PC-9 (cell line): ENCODE measurements at places on chromosomes 7 and 10.

DNA sequence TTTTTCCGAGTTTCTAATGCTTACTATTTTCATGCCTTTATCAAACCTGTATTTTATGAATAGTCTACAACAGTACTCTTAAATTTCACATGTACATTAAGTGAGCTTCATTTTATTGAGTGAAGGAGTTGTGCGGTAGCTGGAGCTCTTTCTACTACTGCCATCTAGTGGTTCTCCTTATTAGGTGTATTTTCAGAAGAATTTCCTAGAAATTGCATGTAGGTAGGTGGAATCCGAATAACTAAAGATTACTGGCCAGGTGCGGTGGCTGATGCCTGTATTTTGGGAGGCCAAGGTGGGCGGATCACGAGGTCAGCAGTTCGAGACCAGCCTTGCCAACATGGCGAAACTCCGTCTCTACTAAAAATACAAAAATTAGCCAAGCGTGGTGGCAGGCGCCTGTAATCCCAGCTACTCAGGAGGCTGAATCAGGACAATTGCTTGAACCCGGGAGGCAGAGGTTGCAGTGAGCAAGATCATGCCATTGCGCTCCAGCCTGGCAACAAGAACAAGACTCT is 38.3 kb downstream of the LRRC72 start:
- peak; percentile 30 for DNase-seq

- no peak for DNase-seq
Observed at GRCh38 chr10:33115738-33116719, 158.0 kb upstream of the ITGB1 start.

GRCh38 chr7:155230169-155230593 is 67.5 kb upstream of the INSIG1 start:
- peak; percentile 96 for DNase-seq

DNA sequence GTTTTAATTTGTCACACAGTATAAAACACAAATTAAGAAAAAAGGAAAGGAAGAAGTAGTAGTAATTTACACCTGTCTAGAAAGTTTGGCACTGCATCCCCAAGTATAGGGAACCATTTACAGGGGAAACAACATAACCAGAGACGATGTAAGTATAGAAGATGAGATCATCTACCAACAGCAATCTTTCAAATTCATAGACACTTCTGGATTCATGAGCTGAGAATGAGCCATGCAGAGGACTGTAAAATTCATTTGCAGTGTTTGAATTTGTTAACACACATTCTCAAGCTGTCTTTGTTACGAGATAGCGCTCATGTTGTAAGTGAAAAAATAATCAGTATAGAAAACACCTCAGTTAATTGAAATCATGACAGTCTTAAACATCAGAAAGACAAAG is 337.0 kb upstream of the MEOX2 start:
- no peak for DNase-seq

DNA sequence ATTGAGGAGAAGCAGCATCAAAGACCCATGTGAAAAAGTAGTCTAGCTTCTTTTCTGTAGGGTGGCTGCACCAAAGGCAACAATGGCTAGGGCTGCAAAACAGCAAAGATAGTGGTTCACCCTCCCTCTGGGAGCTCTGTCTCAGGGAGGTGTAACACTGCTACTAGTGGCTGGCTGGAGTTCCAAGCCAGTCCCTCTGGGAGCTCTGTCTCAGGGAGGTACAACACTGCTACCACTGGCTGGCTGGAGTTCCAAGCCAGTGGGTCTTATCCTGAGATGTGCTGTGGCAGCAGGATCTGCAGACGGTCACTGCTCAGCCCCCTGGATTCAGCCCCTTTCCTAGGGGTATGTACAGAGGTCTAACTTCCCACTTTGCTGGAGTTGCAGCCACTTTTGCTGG is 37.9 kb upstream of the TMEM140 start:
- no peak for DNase-seq

DNA sequence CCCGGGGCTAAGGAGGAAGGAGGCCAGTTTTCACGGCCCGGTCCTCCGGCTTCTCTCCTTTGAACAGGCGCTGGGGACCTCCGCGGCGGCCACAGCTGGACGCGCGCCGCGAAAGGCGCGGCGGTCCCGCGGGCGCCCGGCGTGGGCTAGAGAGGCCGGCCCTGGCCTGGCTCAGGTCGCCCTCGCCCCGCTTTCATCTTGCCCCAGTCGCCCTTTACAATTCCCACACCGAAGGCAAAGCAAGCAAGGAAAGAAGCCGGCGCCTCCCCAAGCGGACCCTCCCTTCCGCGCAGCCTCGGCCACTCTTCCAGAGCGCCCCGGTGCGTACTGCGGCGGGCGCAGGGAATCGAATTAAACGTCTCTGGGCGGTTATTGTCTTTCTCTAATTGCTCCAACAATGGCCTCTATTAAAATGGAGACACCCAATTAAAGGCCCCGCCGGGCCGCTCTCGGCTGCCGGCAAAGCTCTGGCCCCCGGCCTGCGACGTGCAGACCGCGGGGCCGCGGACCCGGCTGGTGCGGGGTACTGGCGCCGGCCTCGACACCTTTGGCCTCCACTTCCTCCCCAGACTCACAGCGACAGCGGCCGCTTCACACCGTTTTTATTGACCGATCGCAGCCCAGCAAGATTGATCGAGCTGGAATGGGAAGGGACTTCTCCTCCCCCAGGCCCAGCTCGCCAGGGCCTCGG is 4.5 kb upstream of the GATA3 start:
- no peak for DNase-seq

GRCh38 chr7:47337531-47337930 is 244.4 kb downstream of the TNS3 start:
- no peak for DNase-seq

- DNase-seq = no peak
Observed at GRCh38 chr10:106338486-106338885, 826.0 kb downstream of the SORCS1 start.

GRCh38 chr10:3467052-3467951 is 294.7 kb upstream of the PITRM1 start:
- DNase-seq = peak; percentile 83

DNA sequence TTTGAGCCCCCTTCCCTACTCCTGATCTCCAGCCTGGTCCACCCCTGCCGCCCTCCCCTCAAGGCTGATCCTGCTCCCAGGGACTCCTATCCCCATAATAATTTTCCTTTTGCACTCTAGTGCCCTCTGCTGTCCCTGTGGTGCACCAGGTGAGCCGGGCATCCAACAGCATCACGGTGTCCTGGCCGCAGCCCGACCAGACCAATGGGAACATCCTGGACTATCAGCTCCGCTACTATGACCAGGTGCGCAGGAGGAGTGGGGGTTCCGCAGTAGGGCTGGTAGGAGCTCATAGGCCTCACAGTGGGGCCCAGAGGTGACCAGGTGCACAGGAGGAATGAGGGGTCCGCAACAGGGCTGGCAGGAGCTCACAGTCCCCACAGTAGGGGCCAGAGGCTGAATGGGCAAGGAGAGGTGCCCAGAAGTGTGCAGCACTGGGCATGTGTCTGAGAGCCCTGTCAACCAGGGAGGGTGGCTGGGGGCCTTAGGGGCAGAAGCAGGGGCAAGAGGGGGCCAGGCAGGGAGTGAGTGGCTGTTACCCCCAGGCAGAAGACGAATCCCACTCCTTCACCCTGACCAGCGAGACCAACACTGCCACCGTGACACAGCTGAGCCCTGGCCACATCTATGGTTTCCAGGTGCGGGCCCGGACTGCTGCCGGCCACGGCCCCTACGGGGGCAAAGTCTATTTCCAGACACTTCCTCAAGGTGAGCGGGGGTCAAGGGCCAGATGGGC is 11.7 kb downstream of the EPHB6 start:
- DNase-seq = peak; percentile 36

DNA sequence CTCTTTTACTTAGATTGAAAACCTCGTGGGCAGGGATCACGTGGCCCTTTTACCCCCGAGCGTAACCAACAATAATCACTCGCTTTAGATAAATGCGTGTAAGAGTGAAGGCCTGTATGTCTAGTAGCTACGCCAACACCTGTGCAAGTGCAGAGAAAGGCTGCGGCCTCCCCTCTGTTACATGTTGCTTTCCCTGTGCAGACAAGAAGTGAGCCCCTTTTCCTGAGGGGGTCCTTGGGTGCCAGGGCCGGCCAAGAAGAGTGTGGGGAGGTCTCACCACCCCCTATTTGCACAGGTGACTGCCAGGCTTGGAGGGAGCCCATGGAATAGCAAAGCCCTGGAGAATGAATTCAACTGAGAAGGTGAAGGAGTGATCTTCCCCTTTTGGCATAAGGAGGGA is 35.6 kb upstream of the CNPY1 start:
- DNase-seq = no peak

DNA sequence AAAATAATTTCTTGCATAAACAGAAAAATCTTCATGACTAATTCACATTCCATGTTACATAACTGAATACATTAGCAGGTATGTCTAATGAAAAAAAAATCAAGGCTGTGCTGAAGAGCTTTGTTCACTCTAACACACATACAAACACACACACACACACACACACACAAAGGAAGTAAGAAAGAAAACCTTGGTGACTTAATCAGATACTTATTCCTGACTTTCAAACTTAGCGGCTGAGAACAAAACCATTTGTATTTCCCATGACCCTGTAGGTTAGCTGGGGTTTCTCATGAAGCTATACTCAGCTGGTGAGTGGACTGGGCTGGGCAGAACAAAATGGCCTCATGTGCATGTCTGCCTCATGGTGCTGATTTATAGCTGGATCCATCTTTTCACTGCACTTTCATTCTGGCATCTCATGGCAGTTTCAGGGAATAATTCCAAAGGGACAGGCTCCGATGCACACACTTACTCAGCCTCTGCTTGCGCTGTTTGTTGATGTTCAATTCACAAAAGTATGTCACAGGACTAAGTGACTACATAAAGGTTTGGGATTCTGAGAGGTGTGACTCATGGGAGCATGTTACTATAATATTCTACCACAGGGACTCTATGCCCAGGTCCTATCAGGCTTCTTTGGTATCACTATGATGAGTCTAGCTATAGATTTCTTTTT is 161.2 kb downstream of the PCLO start:
- no peak for DNase-seq

GRCh38 chr10:93288679-93289634 is 193.2 kb downstream of the MYOF start:
- DNase-seq = peak; percentile 77

- no peak for DNase-seq
Observed at GRCh38 chr10:23870651-23871610, 338.0 kb upstream of the KIAA1217 start.

DNA sequence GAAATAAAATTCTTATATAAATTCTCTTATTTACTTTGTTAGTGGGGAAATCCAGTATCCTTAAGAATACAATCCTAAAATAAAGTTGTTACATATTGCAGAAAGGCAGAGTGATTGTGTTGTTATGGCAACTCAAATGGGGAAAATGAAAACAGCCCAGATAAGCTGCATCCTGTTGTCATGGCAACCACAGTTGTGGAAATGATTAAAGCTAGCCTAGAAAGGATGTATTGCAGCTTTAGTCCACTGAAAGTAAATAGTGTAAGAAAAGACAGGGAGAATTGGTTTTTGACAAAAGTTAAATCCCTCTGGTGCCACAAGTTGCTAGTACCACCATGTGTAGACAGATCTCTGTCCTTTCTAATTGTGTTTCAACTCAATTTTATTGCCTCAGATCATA is 43.2 kb downstream of the BTRC start:
- no peak for DNase-seq

DNA sequence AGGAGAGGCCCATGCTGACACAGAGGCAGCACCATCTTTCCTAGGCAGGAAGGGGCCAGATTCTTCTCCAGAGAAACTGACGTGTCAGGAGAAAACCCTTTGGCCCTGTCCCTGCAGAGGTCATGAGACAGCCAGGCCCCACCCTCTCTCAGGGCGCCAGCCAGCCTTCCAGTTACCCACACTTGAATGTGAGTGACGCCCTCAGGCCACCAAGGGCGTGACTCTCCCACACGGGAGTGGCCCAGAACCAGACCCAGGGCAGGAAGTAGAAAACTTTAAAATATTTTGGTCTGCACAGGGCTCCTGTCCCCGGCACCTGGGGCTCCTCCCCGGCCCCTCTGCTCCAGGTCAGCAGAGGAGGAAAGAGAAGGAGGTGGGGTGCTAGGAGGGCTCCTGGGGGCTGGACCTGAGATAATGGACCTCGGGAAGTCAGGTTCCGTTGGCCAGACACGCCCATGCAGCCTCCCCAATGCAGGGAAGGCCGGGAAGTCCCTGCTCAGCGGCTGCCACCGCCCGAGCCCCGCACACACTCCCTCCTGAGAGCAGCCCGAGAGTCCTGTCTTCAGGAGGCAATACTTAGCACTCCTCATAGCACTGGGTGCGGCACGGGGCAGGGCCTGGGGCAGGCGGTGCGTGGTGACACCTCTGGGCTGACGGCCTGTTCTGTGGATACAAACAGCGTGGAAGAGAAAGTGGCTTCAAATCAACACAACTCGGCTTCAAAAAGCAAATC is 67.0 kb upstream of the CFAP46 start:
- DNase-seq = peak; percentile 50

- peak; percentile 57 for DNase-seq
Observed at GRCh38 chr7:26365077-26365900, 73.6 kb downstream of the SNX10 start.

GRCh38 chr7:55019191-55019690 is 424 bp downstream of the EGFR start:
- peak; percentile 72 for DNase-seq

GRCh38 chr7:91330866-91331265 is 66.6 kb downstream of the FZD1 start:
- DNase-seq = no peak

DNA sequence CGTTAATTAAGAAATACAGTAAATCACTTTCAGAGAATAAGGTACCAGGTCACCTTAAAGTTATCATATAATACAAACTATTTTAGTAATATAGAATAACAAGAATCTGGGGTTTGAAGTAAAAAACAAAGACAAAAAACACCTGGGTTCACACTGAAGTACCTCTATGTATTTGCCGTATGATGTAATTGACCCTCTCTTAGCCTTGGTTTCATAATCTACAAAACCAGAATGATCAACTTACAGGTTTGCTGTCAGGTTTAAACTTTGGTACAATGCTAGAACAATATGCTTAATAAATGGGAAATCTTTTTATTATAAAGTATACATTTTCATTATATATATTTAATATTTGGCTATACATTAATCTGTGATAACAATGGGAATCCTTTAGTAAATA is 58.3 kb downstream of the CDCA7L start:
- no peak for DNase-seq

GRCh38 chr7:620056-620455 is 100.4 kb upstream of the PDGFA start:
- peak; percentile 30 for DNase-seq

GRCh38 chr10:67772894-67773511 is 65.0 kb downstream of the DNAJC12 start:
- DNase-seq = no peak

DNA sequence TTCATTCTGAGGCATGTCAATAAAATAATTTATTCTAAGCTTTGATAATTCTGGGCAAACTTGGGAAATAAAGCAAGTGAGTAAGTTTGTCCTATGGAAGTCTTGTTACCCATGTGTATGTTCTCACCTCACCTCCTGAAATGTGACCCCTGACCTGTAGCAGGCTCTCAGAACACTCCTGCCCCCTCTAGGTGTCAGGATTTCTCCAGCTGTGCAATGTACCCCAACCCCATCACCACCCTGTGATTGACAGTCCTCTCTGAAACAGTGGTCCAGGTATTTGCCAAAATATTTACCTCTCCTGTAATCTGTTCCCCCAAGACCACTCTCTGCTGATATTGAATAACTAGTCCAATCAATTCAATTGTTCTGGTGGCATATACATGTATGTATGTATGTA is 122.6 kb upstream of the PTER start:
- DNase-seq = no peak

GRCh38 chr10:15783941-15784636 is 64.4 kb upstream of the ITGA8 start:
- no peak for DNase-seq

GRCh38 chr10:3624367-3624766 is 160.6 kb downstream of the KLF6 start:
- DNase-seq = peak; percentile 94

- no peak for DNase-seq
Observed at GRCh38 chr7:26531926-26532325, 240.3 kb downstream of the SNX10 start.
